ENCODE measurements at places on chromosomes 2 and 18. TPM values are rescaled to one million over a fixed set of nuclear protein-coding genes. Genes with fewer than 3 reads are reported as not detected.

The C2orf92 gene
- total RNA-seq: 65.1 TPM

- H3K27me3 ChIP-seq: no peaks in the 10 kb centered on the region
- no peak for DNase-seq
- no peak overlapping the region for H3K27ac ChIP-seq
- no peak overlapping the region for H3K4me3 ChIP-seq
- no peaks in the 10 kb centered on the region for H3K36me3 ChIP-seq
Measured at GRCh38 chr2:231378026-231378722, 17.3 kb upstream of the B3GNT7 start.

GRCh38 chr18:34647251-34647650, 62.8 kb upstream of the DTNA start:
- H3K36me3 ChIP-seq: no peaks in the 10 kb centered on the region
- no peaks in the 10 kb centered on the region for H3K4me1 ChIP-seq
- H3K4me3 ChIP-seq: no peak overlapping the region

- H3K36me3 ChIP-seq: no peaks in the 10 kb centered on the region
- H3K27me3 ChIP-seq: no peaks in the 10 kb centered on the region
- H3K4me3 ChIP-seq: no peak overlapping the region
- H3K4me1 ChIP-seq: no peaks in the 10 kb centered on the region
- DNase-seq: no peak
Measured at GRCh38 chr18:57930476-57930875, 113.5 kb upstream of the NEDD4L start.

GRCh38 chr2:36655453-36655852, 41.1 kb upstream of the VIT start:
- H3K4me1 ChIP-seq: no peaks in the 10 kb centered on the region
- no peak for DNase-seq
- no peak overlapping the region for H3K4me3 ChIP-seq
- H3K36me3 ChIP-seq: no peaks in the 10 kb centered on the region
- H3K27me3 ChIP-seq: no peaks in the 10 kb centered on the region
- H3K27ac ChIP-seq: no peak overlapping the region

- no peak for DNase-seq
- no peak overlapping the region for H3K4me3 ChIP-seq
- H3K4me1 ChIP-seq: no peaks in the 10 kb centered on the region
- no peak overlapping the region for H3K27ac ChIP-seq
- no peaks in the 10 kb centered on the region for H3K36me3 ChIP-seq
Measured at GRCh38 chr2:52539026-52539970, 1228.3 kb upstream of the CHAC2 start.

The CROCC2 gene
- total RNA-seq: not detected

The MFSD2B gene
- total RNA-seq: not detected

DNA sequence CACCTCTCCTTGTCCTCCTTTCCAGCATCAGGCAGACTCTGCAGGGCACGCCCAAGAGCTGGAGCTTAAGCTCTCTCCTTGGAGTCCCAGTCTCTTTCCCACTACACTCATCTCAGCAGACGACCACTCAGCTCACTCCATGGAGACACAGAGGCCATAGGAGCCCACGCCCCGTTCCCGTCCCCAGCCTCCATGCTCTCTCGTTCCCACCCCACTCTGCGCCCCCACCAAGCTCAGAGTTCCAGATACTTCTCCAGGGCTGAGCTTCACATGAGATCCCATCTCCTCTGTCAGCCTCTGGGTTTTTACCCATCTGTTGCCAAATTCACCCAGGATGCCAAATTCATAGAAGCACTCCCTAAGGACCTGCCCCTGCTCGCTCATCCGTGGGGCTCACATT, 87.3 kb downstream of the MALT1 start:
- H3K4me1 ChIP-seq: no peaks in the 10 kb centered on the region
- no peaks in the 10 kb centered on the region for H3K27me3 ChIP-seq
- H3K36me3 ChIP-seq: no peaks in the 10 kb centered on the region
- no peak overlapping the region for H3K4me3 ChIP-seq

The SEMA4C gene
- total RNA-seq: 152 TPM

- DNase-seq: no peak
- no peaks in the 10 kb centered on the region for H3K36me3 ChIP-seq
- no peak overlapping the region for H3K4me3 ChIP-seq
- H3K27me3 ChIP-seq: no peaks in the 10 kb centered on the region
- peaks cover 2% of the 10 kb centered on the region for H3K4me1 ChIP-seq
Measured at GRCh38 chr2:32830196-32830595, 116.6 kb upstream of the LTBP1 start.

- H3K27me3 ChIP-seq: no peaks in the 10 kb centered on the region
- peaks cover 11% of the 10 kb centered on the region for H3K36me3 ChIP-seq
- DNase-seq: no peak
- H3K4me3 ChIP-seq: no peak overlapping the region
Measured at GRCh38 chr2:74689671-74690070, 35.6 kb downstream of the SEMA4F start.

The CACNB4 gene
- total RNA-seq: 4.2 TPM

The HNMT gene
- total RNA-seq: 21.8 TPM

DNA sequence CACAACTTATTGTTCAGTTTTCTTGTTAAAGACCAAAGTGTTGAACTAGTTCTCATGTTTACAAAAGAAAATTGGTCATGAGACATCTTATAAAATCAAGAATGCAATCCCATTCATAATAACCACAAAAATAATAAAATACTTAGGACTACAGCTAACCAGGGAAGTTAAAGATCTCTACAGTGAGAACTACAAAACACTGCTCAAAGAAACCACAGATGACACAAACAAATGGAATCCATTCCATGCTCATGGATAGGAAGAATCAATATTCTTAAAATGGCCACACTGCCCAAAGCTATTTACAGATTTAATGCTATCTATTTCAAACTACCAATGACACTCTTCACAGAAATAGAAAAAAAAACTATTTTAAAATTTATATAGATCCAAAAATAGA, 1354.8 kb upstream of the CDH2 start:
- H3K27me3 ChIP-seq: no peaks in the 10 kb centered on the region
- H3K4me1 ChIP-seq: no peaks in the 10 kb centered on the region
- H3K27ac ChIP-seq: no peak overlapping the region
- no peaks in the 10 kb centered on the region for H3K36me3 ChIP-seq
- H3K4me3 ChIP-seq: no peak overlapping the region

DNA sequence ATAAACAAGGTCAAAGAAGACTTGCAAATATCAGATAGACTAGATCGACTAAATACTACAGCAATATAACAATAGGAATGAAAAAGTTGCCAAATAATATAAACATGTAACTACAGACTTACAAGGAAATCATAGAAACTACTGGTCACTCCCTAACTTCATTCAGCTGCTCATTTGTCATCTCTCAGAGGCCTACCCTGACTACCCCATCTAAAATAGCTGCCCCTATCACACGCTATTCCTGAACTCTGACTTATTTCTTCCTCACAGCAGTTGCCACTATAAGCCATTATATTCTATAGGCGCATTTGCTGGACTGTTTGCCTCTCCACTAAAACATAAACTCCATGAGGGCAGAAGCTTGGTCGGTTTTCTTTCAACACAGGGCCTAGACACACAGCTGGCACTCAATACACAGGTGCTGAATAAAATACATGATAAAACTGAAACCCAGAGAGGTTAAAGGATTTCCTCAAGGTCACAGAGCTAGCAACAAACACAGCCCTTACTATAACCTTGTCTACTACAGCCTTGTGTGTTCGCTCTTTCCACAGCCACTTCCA, 1.8 kb downstream of the STRN start:
- no peaks in the 10 kb centered on the region for H3K36me3 ChIP-seq
- peak overlapping the region; percentile 85 for H3K4me3 ChIP-seq
- no peak for DNase-seq

The TAF4B gene
- total RNA-seq: 15.0 TPM

GRCh38 chr18:49768051-49768391, 45.3 kb downstream of the ACAA2 start:
- no peak for DNase-seq
- no peaks in the 10 kb centered on the region for H3K4me1 ChIP-seq
- H3K27me3 ChIP-seq: no peaks in the 10 kb centered on the region
- no peak overlapping the region for H3K4me3 ChIP-seq
- H3K36me3 ChIP-seq: no peaks in the 10 kb centered on the region
